Left renal pelvis (tissue), 4 donors: ENCODE measurements at places on chromosomes 1 and 21. TPM values are rescaled to one million over a fixed set of nuclear protein-coding genes. Genes with fewer than 3 reads are reported as not detected.

- no peak for DNase-seq
Observed at GRCh38 chr1:209057901-209058300, 525.6 kb upstream of the CAMK1G start.

DNA sequence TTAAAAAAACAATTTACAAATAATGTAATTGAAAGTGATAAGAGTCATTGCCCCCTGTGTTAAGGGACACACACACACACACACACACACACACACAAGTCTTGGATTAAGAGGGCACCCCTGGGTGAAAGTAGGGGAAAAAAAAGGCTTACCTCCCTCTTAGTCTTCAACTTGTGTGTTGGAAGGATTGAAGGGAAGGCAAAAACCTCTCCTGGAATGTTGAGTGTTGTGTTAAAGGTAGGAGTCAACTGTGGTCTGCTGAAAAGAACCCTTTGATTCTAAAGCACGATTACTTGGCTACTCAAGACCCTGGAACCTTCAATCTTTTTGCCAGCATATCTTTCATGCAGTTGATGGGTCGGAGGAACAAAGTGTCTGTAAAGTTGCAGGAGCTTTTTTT lies 6.4 kb downstream of the PBX1 start:
- no peak for DNase-seq

DNA sequence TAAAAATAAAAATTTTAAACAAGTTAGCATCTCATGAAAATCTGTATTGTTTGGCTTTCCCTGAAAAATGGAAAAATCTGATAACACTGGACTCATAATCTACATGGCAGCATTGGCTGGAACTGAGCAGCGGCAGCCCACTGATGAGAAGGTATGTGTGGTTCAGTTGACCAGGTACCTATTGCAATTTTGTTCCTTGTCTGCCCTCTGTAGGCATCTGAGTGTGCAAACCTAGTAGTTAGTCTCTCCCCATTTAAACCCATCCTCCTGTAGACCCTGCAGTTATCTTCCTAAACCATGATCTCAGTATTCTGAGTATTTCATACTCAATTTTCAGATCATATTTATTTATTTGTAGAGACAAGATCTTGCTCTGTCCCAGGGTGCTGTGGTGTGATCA lies 59.4 kb upstream of the SERBP1 start:
- DNase-seq: no peak

Gene TMEM240
- 3.4 TPM for polyA plus RNA-seq

DNA sequence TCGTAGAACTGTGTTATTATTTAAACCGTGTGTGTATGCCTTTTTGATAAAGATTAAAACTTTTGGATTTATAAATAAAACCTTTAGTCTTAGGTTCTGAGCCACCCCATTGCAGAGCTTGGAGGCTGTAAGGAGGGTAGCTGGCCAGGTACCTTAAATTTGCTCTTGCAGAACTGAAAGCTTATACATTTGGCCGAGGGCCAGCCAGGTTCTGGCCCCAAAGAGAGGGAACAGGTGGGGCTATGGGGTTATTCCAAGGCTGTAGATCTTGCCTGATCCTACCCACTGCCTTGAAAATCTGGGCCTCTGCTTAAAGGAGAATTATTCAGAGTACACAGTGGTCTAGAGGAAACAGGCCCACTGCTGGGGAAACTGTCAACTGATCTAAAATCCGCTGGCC lies 59.6 kb downstream of the CAMK2N1 start:
- DNase-seq: no peak

GRCh38 chr1:199639453-199639852 lies 388.1 kb upstream of the NR5A2 start:
- DNase-seq: no peak

Gene SLC44A5
- polyA plus RNA-seq: 3.7 TPM

DNA sequence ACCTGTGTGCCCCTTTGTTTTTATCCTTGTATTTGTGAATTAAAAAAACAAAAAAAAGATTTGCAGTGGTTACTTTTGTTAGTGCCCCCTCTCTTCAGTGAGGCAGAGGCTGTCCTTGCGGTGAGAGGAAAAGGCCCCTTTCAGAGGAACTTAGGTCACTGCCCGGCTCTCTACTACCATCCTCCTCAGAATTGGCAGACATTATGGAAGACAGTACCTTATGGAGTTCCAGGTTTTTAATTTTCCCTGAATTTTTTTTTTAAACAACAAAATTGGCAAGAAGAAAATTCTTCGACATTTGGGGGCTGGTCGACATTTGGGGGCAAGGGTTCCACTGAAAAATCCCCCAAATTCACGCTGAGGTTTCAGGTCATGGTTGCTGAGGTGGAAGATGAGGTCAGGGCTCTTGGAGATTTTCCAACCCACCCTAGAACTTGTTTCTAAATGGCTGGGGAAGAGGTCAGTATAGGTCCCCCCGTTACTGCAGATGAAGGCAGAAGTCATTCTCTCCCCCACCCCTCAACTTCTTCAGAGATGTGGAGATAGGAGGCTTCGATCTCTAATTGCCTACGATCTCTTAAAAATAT lies 5.3 kb downstream of the RXFP4 start:
- DNase-seq: no peak

Gene KPRP
- not detected for polyA plus RNA-seq

GRCh38 chr1:37734629-37735591 lies 30.0 kb downstream of the EPHA10 start:
- DNase-seq: no peak

DNA sequence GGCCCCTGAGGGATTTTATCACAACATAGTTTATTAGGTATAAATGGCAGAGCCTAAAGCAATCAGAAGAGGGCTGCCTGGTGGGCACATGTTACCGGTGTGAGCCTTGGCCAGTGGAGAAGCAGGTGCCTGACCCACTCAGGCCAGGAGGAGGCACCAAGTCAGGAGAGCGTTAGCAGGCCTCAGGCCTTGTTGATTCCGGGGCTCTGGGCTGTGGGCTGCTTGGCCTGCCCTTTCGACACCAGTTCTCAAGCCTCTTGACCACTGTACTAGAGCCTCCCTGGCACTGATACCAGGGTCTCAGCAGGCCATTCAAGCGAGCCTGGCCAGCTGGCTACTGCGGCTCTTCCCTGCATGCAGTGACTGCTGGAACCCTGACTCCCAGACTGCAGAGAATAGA lies 20.8 kb downstream of the CLDN14 start:
- no peak for DNase-seq

Gene PDE4DIP
- 100 TPM for polyA plus RNA-seq
